Kidney epithelial cell (primary cell): ENCODE measurements at places on chromosomes 4 and X. TPM values are rescaled to one million over a fixed set of nuclear protein-coding genes. Genes with fewer than 3 reads are reported as not detected.

CTAG2 gene
- total RNA-seq, result not detected in 2 replicates

GRCh38 chrX:2360731-2361130 lies 140.0 kb downstream of the DHRSX start:
- DNase-seq, result no peak

MAGED4 gene
- 20.7 and 32.5 TPM in 2 replicates for total RNA-seq

GRCh38 chrX:18888281-18888680 lies 95.6 kb downstream of the PHKA2 start:
- DNase-seq, result no peak

DNA sequence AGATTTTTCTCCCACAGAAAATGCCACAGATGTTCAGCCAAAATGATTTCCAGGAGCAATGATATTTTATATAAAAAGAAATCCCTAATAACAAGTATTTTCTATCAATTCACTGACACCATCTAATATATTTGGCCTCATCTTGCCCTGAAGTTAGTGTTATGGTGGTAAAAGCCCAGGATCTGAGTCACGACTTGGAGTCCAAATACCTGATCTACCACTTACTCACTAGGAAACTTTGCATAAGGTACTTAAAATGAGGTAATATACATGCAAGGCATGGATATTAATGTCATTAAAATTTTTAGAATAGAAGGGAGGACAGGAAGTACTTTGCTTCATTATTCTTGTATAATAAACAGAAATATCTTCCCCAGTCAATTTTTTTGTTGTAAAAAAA lies 16.3 kb downstream of the PPP3CA start:
- no peak for DNase-seq

MFAP3L gene
- 14.2 and 17.4 TPM in 2 replicates for total RNA-seq

DNA sequence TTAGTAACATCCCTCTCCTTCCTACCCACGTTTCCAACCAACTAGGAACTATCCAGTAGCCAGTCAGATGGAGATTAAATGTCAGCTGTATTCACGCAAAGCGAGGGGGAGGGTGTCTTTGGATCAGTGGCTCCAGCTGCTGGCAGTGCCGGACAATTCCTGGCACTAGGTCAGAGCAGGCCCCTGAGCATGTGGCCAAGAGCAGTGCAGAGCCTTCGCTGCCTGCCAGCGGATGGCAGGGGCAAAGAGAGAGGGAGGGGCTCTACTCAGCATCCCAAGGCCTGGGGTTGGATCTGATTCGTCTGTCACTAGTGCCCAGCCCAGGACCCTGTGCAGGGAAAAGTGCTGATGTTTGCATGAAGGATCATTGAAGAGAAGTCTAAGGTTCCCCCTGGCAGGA lies 28.7 kb upstream of the JAKMIP1 start:
- no peak for DNase-seq

GRCh38 chr4:41125558-41126311 lies 88.6 kb downstream of the APBB2 start:
- DNase-seq, result no peak

GRCh38 chr4:2483237-2483636 lies 14.3 kb downstream of the RNF4 start:
- no peak for DNase-seq

DNA sequence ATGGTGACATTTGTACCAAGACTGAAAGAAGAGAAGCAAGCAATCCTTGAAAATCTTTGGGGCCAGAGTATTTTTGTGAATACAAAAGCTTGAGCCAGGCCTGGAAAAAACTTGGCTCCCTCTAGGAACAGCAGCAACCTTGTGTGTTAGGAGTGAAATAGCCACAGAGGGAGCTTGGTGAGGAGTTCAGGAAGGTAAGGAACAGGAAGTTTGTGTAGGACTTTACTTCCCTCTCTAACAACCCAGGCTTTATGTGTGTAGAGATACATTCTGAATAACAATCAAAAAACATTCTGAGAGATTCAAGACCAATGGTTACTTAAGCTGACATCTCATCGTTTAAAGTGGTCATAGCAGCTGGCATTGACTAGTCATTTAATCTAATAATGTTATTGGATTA lies 668.5 kb downstream of the PCDH18 start:
- no peak for DNase-seq

WNK3 gene
- 3.1 and 6.5 TPM in 2 replicates for total RNA-seq

DNA sequence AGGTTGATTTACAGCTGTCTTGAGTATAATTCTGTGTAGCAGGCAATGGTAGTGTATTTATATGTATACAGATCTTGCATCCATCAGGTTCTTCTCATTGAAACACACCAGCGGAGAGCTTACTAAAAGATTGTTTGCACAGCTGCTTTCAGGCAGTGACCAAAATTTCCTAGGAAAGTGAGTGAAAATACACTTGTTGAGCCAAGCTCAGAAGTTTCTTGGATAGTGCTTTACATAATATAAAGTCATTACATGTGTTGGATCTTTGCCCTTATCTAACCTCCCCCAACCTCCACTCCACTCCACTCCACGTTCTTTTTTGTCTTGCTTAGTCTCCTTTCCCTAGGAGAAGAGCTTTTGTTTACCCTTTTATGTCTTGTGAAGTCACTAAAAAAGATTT lies 34.1 kb downstream of the CNKSR2 start:
- no peak for DNase-seq

CORIN gene
- total RNA-seq, result 0.07 TPM in 1 of 2 replicates, not detected in the other

DNA sequence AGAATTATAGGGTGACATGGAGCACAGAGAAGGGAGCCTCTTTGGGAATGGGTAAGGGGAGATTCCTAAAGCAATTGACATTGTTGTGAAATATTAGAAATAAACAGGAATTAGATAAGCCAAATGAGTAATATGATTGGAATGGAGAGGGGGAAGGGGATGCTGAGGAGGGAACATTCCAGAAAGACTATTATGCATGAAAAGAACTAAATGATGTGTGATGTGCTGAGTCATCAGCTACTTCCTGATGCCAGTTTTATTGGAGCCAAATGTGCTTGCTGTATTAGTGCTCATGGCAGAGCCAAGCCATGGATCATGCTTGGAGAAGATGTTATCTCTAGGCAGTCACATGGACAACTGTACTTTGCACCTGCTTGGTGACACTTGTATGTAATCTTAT lies 189.0 kb upstream of the HCCS start:
- DNase-seq, result peak; percentile 76

- DNase-seq, result no peak
Observed at GRCh38 chr4:145859426-145859825, 79.2 kb downstream of the ZNF827 start.

DNA sequence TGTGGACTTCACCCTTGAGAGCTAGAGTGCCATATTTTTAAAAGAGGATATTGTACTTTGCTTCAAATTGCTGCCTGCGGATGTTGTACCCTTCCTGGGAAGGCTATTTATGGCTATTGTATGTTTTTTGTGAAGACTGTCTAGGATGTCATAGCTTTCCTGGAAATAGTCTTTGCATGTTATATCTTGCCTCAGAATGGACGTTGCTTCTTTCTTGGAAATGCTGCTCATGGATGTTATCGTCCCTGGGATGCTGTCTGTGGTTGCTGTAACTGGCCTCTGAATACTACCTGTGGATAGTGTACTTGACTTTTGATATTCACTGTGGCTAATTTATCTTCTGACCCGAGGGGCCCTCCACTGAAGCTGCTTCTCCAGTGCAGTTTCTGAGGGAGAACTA lies 146.8 kb downstream of the ENOX2 start:
- no peak for DNase-seq
